ENCODE measurements at places on chromosomes 6 and 20. TPM values are rescaled to one million over a fixed set of nuclear protein-coding genes. Genes with fewer than 3 reads are reported as not detected.

The SLC44A4 gene
- not detected for polyA plus RNA-seq

The HFE gene
- polyA plus RNA-seq = 0.85 TPM

DNA sequence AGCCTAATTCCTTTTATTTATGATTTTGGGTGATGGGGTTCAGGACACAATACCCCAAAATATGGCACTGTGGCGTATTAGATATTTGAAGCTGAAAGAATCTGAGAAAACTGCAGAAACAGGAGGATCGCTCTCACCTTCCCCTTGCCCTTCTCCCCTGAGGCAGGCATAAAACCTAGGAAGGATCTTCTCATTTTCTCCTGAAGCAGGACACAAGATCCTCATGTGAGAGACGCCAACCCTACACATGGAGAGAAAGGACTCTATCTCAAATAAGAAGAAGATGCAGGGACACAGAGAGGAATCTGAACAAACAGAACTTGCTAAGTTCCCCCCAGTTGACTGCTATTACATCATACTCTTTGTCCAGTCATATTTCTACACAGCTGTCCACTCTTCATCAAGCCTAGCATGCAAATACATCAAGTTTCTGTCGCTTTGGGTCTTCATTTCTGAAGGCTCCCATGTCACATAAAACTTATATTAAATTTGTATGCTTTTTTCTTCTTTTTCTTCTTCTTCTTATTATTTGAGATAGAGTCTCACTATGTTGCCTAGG lies 109.0 kb downstream of the DTNBP1 start:
- no peak for DNase-seq

GRCh38 chr6:53532942-53533341 lies 12.0 kb downstream of the GCLC start:
- DNase-seq = no peak

DNA sequence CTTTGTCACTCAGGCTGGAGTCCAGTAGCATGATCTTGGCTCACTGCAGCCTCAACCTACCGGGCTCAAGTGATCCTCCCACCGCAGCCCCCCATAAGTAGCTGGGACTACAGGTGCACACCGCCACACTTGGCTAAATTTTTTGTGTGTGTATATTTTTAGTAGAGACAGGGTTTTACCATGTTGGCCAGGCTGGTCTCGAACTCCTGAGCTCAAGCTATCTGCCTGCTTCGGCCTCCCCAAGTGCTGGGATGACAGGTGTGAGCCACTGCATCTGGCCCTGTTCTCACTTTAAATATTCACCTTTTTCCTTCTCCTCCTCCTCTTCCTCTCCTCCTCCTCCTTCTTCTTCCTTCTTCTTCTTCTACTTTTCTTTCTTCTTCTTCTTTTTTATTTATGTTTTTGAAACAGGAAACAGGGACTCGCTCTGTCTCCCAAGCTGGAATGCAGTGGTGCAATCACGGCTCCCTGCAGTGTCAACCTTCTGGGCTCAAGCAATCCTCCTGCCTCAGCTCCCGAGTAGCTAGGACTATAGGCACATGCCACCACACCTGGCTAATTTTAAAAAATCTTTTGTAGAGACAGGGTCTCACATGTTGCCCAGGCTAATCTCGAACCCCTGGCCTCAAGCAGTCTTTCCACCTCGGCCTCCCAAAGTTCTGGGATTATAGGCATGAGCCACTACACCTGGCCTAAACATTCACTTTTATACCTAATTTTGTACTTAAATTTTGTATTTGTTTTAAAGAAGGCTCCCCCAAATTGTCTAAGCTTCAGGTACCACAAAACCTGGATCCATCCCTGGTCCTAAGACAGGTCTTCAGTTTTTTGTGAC lies 47.2 kb upstream of the NCOA3 start:
- DNase-seq = no peak

GRCh38 chr20:56223352-56223751 lies 25.2 kb upstream of the MC3R start:
- DNase-seq = no peak

GRCh38 chr6:89793586-89793985 lies 26.0 kb downstream of the MDN1 start:
- DNase-seq = no peak

DNA sequence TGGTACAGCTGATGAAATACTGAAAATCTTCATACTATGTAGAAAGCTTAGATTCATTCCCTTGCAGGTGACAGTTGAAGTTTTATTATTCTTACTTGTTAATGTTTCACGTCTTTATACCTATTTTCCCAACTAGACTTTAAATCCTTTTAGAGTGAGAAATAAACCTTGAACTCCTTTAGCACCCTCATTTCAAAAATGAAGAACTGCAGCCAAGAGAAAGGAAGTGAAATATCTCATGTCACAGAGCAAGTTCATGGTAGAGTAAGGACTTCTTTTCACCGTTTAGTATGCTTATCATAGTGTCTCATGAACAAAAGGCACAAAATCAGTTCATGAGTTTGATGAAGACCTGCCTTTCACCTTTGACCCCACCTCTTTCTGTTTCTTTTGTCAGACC lies 38.5 kb downstream of the ORC3 start:
- DNase-seq = no peak

GRCh38 chr20:1945134-1945618 lies 48.7 kb downstream of the PDYN start:
- no peak for DNase-seq

GRCh38 chr6:20463396-20463795 lies 61.7 kb downstream of the E2F3 start:
- no peak for DNase-seq

Data from naive thymus-derived CD4-positive, alpha-beta T cell (primary cell).